Stimulated activated CD4-positive, alpha-beta T cell treated with anti-CD3 and anti-CD28 coated beads, Interleukin-4, amount 100 ng/mL, for 1 hour (primary cell): ENCODE measurements at places on chromosomes 6 and 20.

DNA sequence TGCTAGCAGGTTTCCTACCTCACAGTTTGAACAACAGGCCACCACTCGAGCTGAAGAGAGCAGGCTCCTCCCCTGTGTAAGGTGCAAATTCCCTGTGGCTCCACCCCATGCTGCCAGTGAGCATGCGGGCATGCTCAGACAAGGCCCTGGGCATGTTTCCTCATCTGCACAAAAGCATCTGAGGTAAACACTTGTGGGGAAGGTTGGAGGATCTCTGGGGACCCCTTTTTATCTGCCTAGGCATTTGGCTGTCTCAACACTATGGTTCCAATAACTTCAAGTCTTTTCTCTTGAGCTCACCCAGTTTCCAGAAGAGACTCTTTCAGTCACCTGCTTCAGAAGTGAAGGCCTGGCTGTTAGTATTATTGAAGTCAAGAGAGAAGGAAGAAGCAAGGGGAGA is 9.4 kb downstream of the C6orf58 start:
- DNase-seq, result no peak

DNA sequence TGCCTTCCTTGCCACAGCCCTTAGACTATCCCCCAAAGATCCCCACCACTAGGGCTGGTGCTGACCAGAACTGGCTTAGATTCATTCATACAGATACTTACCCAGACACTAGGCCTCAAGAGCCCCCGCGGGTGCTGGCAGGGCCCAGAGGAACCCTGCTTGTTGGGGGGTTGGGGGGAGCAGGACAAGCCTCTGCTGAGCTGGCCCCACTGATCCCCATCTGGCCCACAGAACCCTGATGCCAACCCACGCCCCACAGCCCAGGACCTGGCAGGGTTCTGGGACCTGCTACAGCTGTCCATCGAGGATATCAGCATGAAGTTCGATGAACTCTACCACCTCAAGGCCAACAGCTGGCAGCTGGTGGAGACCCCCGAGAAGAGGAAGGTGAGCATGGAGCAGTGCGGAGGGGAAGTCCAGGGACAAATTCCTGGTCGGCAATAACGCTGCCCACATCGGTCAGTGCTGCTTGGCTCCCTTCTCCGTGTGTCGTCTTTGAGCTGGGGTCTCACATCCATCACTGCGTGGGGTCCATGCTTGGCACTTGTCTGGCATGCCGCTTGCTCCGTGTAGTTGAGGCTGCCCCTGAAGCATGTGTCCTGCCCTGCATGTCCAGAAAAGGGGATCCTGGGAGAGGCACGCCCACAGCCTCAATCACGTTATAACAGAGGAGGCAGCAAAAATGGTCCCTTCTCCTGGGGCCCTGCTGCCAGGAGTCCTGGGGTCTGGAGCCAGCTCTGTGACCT is 15.5 kb upstream of the MYL9 start:
- no peak for DNase-seq

DNA sequence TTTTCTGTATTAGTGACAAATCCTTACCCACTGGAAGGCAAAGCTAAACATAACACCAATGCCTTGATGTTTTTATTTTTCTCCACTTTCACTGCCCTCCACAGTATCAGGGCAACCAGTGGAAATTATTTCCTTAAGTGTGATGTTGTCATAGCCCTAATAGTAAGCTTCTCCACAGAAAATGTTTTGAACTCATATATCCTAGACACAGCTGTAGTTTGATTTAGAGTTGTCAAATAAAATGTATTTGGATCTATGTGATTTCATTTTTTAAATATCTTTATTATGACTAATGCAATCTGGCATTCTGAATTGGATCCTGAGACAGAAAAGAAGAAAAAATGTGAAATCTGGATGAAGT is 70.9 kb upstream of the UFL1 start:
- DNase-seq, result no peak

DNA sequence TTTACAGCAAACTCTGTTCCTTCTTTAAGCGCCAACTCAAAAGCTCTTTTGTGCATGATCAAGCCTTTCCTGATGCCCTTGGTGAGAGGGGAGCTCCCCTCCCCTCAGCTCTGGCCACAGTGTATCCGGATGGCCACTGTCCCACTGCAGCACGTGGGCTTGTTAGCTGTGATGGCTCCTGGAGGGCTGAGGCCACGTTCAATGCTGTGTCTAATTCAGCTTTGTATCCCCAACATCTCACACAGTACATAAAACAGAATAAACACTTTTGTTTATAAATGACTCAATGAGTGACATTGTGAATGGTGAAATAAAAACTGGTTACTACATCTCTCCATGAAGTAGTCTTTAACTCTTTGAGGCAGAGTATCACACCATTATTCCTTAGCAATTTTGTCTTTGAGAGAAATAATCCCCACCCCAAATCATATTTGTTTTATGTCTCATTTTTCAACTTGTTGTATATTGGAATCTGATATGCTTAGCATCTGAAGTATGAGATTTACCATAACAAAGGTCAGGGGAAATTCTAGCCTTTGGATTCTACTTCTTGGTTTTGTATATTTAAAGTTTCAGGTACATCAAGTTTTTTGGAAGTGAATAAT is 44.5 kb downstream of the EDN1 start:
- no peak for DNase-seq

DNA sequence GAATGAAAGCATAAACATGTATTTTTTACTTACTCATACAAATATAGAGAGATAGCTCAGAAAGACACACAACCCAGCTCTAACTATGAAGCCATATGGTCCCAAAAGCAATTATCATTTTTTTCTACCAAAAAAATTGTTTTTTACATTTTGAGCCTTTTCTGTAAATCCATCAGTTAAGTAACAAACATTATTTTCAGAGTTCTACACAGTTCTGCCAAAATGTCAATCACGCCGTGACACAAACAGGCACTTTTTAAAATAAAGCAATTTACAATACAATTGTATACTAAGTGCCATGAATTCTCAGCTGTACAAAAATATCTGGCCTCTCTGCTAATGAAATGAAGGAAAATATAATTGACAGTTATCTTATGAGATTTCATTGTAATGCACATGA is 201.4 kb upstream of the ID4 start:
- DNase-seq, result no peak

GRCh38 chr6:25179051-25179778 is 100.0 kb upstream of the CARMIL1 start:
- DNase-seq, result no peak

DNA sequence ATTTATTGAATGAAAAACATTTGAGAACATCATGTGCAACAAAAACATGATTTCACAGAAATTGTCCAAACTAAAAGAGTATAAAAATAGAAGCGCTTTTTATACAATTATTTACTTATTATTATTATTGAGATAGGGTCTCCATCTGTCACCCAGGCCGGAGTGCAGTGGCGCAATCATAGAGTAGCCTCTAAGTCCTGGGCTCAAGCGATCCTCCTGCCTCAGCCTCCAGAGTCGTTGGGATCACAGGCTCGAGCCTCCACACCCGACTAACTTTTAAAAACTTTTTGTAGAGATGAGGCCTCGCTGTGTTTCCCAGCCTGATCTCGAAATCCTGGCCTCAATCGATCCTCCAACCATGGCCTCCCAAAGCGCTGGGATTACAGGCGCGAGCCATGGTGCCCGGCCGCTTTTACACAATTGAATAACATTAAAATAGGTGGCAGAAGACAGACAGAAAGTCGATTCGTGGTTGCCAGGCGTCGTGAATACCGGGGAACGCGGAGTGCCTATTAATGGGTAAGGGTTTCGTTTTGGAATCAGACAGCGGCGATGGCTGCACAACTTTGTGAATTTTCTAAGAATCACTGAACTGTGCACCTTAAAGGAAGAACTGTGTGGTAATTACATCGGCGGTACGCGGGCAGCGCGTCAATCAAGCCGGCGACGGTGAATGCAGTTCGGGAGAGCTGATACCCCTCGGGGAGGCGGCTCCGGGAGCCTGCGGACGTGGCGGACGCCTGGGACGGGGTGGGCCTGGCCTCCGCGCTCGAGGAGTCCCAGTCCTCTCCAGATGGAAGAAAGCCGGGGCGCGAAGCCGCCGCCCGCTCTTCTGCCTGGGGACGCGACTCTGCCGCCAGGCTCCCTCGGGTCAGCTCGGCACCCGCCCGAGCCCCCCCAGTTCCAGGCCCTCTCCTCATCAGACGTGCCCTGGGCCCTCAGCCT is 807 bp downstream of the TBC1D20 start:
- DNase-seq, result peak; percentile 44

- DNase-seq, result no peak
Observed at GRCh38 chr6:43988801-43989200, 138.5 kb downstream of the MRPL14 start.

DNA sequence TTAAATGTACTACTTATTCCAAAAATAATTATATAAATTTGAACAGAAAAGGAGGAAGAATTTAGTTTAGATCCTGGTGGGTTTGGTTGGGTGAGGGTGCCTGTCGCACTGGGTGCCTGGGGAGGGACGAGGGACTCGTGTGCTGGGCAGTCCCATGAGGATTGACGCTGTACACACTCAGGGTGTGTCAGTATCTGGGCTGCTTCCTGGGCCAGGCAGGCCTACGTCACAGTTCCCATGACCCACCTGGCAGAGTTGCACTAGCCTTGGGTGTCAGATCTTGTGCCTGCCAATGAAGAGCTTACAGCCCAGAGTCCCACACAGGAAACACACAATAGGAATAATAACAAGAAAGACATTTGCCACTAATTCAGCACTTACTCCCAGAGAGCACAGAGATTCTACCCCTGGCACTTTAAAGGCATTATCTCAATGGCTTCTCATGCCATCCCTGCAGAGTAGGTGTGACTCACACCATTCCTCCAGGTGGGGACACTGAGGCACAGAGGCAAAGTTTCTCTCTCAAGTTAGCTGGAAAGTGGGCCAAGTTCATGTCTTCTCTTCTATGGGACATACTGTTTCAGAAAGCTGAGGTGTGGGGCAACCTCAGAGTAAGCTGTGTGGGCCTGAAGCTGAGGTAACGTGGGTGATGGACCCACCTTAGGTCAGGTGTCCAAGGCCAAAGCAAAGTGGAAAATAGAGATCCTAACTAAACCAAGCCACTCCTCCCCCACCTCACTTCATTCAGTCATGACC is 1.3 kb upstream of the SDCBP2 start:
- peak; percentile 24 for DNase-seq

- no peak for DNase-seq
Observed at GRCh38 chr6:111250791-111251354, 163.6 kb downstream of the SLC16A10 start.

DNA sequence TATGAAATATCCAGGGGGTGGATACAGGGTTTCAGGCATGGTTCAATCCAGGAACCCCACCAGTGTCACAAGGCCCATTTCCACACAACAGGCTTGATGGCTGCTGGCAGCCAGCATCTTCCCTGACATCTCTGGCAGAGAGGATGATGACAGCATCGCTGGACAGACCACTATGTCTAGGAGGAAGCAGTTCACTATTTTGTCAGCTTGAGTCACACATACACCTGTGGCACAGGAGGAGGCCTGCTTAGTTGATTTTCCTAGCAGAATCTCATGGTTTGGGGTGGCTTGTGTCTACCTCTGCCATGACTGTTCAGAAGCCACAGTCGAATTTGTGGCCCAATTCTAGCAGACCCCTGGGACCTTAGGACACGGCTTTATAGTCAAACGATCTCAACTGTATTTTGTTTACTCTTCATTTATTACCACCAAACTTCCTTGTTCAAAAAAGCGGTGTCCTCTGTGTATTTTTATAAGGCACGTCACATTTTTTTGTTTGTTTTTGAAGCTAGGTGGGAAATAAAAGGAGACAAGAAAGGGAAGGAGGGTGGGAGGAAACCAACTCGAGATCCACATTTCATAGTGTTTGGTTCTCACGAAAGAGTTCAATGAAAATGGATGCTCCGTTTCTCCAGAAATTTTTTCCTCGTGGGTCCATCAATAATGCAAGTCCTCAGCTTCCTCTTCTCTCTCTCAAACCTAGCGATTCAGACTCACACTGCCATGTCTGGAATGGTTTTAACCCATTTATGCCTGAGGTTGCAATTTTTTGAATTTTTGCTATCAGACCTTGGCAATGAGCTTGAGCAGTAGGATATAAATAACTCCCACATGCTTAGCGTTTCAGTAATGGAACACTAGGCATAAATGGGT is 94.4 kb downstream of the TOX2 start:
- no peak for DNase-seq

DNA sequence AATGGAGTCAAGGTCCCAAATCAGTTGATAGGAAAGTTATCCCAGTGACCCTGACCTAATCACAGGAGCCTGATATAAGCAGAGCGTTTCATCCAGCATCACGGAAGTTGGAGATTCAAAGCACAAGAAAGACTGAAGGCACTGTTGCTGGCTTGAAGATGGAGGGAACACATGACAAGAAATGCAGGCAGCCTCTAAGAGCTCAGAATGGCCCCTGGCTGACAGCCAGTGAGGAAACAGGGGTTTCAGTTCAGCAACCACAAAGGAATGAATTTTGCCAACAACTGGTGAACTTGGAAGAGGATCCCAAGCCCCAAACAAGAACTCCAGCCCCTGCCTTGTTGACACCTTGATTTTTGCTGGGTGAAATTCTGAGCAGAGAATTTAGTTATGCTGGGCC is 778.5 kb downstream of the MAFB start:
- no peak for DNase-seq

GRCh38 chr6:1538810-1539478 is 70.8 kb upstream of the FOXC1 start:
- DNase-seq, result no peak

DNA sequence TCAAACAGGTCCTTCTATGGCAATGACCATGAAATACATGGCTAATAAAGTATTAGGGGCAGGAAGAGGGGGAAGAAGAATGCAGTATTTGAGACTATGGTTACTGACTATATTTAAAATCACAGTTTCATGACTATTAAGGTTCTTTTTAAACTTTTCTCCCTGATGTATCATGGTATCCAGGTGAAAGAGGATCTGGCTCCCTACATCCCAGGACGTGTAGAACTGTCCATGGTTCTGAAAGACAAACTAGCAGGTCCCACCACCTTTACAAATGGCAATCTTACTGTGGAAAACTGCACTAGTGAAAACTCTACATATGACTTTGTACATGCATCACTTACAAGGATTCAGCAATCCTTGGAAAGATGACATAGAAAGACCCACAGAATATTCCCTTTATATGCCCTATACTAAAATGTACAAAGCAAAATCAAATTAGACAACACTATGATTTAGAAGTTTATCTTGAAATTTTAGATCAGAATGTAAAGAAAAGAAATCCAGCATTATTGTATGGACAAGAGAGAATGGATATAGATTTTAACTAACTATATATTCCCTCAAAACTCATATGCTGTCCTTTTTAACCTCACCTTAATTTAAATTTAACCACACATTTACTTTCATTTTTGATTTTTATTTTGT is 33.5 kb downstream of the RPP21 start:
- no peak for DNase-seq

DNA sequence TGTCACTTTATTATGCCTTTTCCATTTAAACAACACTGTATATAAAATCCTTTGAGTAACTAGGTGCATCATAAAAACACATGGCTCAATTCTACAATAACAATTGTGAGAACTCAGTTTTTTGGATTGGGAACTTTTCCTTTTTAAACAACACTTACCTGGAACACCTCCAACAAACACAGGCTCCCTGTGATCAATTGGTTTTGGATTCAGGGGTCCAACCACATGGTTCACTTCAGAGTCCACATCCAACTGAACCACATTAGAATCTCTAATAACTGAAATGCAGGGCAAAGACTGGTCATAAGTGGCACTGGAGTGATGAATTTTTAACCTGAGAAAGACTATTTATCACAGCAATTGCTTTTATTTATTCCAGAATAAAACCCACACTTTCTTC is 26.5 kb downstream of the FAM229B start:
- no peak for DNase-seq
